ENCODE measurements at places on chromosomes 3 and 15. TPM values are rescaled to one million over a fixed set of nuclear protein-coding genes. Genes with fewer than 3 reads are reported as not detected.

IGDCC3 gene
- 0.19 TPM for total RNA-seq

DOCK3 gene
- 0.28 TPM for total RNA-seq

ANAPC13 gene
- total RNA-seq: 50.6 TPM

COLQ gene
- total RNA-seq: 0.24 TPM

ZMYND10 gene
- total RNA-seq: 1.0 TPM

USP50 gene
- not detected for total RNA-seq

ITIH1 gene
- not detected for total RNA-seq
